Frontal cortex (tissue), 4 donors: ENCODE measurements at places on chromosomes 12 and 14.

DNA sequence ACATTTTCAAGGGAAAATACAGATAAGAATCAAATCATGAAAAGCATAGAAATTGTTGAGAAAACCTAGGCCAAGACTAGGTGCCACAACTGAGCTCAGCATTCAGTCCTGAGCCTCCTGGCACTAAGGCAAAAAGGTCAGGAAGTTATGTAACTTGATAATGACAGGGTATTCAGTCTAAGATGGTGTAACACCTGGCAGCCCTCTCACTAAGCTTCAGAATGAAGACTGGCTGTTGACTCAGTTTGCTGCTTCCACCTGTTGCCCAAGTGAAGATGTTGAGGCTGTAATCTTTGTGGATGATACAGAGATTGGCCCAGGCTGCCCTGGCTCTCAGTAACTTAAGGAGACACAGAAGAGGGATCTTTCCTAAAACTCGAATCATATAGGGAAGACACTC, 19.6 kb downstream of the PROX2 start:
- no peak for DNase-seq

DNA sequence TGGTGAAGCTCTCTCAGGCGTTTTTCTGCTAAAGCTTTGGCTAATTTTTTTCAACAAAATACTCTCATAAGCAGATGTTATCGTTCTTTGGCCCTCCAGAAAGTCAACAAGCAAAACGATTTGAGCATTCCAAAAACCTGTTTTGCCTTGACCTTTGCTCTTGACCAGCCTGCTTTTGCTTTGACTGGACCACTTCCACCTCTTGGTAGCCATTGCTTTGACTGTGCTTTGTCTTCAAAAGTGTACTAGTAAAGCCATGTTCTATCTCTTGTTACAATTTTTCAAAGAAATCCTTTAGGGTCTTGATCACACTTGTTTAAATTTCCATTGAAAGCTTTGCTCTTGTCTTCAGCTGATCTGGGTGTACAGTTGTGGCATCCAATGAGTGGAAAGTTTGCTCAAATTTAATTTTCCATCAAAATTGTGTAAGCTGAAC, 10.7 kb upstream of the ARID4A start:
- DNase-seq, result no peak

GRCh38 chr14:69554500-69554899, 20.2 kb downstream of the CCDC177 start:
- DNase-seq, result no peak

- DNase-seq, result no peak
These were observed 38.4 kb downstream of the AKAP3 start for GRCh38 chr12:4610481-4610880.

GRCh38 chr12:9344541-9344940, 136.3 kb upstream of the PZP start:
- no peak for DNase-seq

- no peak for DNase-seq
These were observed 25.7 kb upstream of the LRP1-AS start for GRCh38 chr12:57173089-57173488.

DNA sequence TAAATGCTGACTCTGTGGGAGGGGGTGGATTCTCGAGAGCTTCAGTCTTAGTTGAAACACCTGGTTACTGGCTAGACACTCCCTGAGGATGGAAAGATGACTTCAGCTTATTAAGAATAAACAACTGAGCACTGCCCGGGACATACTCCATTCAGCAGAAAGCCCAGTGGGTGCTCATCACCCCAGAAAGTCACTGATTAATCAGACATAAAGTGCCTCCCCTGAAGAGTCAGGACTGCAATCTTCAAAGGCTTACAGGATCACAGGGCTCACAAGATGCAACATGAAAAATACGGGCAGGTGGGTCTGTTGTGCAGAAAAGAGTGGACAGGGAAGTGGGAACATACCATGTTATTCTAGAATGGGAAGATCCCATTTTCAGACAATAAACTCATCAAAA, 207.0 kb downstream of the CALM1 start:
- no peak for DNase-seq

DNA sequence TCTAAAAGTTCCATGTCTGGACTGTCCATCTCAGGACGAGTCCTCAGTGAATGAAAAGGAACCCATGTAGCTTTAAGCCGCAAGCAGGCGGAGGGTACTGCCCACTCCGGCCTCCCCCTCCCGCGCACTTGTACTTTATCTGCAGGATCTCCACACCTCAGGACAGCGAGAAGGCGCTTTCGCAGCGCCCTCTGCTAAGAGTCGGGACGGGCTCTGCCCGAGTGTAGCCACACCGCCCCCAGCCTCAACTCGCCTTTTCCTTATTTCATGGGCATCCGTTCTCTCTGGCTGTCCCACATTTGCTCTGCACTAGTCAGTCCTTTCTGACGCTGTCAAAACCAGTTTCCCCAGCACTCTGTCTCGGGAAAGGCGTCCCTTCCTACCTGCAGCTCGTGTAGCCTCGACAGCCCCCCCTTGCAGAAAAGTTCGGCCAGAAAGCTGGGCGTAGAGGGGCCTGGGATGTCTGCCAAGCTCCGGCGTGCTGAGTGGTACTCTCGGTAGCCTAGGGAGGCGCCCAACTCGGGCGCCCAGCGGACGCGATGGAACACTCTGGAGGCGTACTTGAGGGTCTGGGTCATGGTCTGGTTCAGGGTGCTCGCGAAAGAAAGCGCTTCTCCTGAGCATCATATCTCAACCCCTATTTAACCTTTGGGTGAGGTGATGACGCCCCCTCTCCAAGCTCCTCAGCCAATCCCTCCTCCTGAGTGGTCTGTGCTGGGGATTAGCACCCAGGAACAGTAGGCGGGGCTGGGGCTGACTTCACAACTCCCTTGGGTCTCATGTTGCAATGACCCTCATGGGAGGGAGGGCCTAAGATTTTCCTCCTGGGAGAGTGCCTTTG, at the start of gene CYP27B1:
Gene CYP27B1 (minus strand): TSS at position 615 of the 841 bp plus-strand sequence. CDS start 37 bp downstream, at position 578.
- DNase-seq, result no peak

DNA sequence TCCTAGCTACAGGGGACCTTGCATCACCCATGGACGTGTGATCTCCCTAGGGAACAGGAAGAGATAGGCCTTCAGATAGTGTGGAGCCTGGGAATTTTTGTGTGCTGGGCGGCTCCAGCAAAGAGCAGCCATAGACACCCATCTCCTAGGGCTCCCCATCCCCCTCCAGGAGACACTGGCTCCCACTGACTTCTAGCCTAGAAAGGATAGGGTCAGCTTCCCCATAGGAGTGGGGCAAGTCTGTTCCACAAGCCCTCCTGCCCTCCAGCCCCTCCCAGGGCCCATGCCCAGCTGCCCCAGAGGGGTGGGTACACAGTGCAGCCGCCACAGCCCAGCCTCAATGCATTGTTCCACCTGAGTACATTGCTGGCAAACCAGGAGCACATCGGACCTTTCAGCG, 16.5 kb upstream of the LALBA start:
- DNase-seq, result no peak

DNA sequence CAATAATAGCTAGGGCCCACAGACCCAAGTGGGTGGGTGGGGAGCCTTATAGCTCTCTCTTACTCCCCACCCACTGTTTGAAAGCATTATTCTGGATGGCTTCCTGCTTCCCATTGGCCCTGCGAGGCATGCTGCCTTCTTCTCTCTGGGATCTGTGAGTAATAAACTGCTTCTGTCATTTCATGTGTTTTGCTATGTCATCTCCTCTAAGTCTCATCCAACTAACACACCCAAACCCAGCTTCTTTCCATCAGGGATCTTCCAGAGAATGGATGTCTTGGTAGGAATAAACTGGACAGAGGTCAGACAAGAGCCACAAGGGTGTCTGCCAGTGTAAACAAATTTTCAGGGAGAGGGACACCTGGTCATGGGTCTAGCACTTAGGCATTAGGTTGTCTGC, 66.4 kb upstream of the BDKRB2 start:
- DNase-seq, result no peak

DNA sequence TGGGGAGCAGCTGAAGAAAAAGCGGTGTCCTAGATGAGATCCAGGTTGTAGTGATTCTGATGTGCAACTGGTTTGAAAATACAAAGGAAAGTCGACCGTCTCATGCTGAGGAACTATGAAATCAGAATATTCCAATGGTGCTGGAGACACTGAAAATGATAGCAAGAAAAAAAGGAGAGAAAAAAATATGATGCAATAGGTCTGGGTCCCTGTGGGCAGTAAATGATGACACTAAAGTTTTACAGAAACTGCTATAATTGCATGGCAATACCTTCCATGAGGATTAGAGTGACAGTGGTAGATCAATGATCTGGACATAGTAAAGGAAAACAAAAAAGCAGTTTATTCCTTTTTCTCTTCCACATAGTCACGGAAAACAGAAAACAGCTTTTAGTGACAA, 2.3 kb downstream of the PYM1 start:
- DNase-seq, result no peak

DNA sequence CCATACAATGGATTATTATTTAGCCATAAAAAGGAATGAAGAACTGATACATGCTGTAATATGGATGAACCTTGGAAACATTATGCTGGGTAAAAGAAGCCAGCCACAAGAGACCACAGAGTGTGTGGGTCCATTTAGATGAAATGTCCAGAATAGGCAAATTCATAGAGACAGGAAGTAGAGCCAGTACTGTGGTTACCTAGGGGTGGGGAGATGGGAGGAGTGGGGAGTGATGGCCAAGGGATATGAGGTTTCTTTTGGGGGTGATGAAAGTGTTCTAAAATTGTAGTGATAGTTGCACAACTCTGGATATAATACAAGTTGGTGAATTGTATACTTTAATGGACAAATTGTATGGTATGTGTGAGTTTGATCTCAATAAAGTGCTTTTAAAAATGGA, 18.6 kb downstream of the JDP2 start:
- DNase-seq, result no peak

DNA sequence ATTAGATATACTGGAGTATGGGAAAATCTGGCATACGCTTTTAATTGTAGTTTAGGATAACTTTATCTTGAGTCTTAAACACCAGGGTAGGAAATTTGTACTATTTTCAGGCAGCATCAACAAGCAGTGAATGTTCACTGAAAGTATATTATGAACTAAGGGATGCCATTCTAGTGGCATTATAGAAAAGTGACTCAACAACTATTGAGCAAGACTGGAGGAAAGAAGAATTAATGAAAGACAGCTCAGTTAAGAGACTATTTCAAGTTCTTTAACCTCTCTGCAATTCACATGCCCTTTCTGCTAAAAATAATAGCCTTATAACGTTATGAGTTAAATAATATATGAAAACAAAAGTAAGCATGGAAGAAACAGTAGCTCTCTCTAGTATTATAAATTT, 343.1 kb downstream of the FSCB start:
- DNase-seq, result no peak

DNA sequence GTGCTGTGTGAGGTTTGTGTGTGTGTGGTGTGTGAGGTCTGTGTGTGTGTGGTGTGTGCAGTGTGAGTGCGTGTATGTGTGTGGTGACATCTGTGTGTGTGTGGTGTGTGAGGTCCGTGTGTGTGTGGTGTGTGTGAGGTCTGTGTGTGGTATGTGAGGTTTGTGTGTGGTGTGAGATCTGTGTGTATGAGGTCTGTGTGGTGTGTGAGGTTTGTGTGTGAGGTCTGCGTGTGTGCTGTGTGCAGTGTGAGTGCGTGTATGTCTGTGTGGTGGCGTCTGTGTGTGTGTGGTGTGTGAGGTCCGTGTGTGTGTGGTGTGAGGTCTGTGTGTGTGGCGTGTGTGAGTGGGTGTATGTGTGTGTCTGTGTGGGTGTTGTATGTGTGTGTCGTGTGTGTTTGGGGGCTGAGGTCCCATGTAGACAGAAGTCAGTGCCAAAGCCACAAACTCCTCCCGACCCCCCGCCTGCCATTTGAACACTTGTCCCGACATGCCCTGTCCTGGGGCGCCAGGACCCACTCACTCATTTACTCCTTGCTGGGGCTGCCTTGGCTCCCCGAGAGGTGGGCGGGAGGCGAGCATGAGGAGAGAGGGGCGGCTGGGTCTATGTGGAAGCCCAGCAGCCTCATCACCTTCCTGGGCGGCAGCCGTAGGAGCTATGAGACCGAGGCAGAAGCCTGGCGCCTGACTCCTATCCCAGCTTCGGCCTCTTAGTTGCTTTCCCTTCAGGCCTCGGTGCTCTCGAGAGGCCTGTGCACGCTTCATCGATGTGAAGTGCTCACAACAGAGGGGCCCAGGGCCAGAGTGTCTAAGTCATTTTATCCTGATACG, 20.5 kb downstream of the RILPL1 start:
- DNase-seq, result no peak

- no peak for DNase-seq
These were observed 22.4 kb downstream of the FOXN4 start for GRCh38 chr12:109286652-109287051.

GRCh38 chr12:47388712-47389111, 309.0 kb upstream of the AMIGO2 start:
- DNase-seq, result no peak

DNA sequence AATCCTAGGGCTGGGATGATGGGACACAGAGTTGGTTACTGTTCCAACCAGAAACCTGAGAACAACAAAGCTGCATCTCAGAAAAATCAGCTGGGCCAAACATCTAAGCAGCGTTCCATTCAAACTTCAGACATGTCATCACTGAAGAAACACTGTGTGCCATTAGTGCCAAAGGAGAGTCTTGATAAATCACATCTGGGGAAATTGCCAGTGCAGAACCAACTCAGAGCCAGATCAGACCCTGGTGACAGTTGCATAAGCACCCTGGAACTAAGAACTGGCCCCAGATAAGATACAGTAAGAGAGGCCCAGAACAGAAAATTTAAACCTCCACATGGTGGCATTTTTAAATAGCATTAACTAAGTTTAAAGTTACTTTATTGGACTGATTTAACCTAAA, 482.8 kb downstream of the PRKD1 start:
- DNase-seq, result no peak

DNA sequence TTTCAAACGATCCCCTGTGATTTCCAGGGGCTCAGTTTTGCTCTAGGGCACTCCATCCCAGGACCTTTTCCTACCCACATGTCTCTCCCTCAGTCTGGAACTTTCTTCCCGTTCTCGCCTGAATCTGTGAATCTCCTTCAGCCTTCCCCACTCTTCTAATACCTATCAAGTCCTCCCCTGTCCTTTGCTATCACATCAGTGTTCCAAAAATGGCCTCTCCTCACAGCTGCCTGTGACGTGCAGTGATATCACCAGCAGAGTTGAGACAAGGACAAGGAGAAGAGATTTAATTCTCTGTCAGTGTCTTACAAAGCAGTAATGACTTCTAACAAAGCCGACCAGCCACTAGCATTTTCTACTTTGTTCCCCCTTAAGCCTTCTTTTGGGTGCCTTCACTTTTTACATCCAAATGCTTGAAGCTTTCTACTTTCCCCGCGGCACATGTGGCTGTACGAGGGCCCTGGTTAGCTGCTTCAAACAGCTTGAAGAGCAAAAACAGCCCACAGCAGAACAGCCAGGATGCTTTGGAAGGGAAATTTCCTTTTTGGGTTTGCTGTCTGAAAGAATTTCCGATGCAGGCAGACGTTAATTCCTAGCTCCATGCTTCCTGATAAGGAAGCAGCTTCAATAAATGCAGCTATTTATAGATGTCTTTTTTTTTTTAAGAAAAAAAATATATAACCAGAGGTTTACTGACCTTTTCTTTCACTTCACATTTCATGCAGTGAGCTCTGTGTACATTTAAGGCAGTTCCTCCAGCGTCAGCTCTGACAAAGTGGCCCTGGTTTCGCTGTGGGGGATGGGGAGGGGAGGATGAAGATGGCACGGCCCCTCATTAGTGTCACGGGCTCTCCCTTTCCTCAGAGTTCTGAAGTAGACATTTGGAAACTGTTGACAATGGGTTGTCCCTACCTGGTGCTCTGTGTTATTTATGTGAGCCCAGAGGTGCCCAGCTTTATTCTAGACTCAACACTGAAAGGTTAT, 109.3 kb downstream of the ETV6 start:
- no peak for DNase-seq
